ENCODE measurements at places on chromosomes 4 and X. TPM values are rescaled to one million over a fixed set of nuclear protein-coding genes. Genes with fewer than 3 reads are reported as not detected.

Gene NXF3
- total RNA-seq = 0.22 TPM

Gene SPOCK3
- not detected for total RNA-seq

Gene ZCCHC12
- not detected for total RNA-seq

Gene XAGE2
- not detected for total RNA-seq

Gene NHSL2
- 5.7 TPM for total RNA-seq

Gene OPN1MW
- not detected for total RNA-seq

Gene DKC1
- 19.7 TPM for total RNA-seq

Gene APLN
- total RNA-seq = 16.8 TPM

DNA sequence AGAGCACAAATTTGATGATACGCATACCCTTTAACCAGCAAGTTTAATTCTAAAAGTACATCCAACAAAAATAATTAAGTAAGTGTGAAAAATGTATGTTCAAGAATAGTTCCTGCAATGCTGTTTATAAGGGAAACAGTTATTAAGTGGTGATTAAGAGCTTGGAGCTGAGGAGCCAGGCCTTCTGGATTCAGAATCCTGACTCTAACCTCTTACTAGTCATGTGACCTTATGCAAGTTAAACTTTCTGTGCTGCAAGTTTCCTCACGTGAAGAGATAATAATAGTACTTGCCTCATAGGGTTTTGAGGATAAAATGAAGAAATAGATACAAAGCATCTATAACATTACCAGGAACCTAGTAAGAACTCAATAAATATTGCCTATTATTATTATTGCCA lies 77.7 kb downstream of the FAM13A start:
- DNase-seq = no peak

DNA sequence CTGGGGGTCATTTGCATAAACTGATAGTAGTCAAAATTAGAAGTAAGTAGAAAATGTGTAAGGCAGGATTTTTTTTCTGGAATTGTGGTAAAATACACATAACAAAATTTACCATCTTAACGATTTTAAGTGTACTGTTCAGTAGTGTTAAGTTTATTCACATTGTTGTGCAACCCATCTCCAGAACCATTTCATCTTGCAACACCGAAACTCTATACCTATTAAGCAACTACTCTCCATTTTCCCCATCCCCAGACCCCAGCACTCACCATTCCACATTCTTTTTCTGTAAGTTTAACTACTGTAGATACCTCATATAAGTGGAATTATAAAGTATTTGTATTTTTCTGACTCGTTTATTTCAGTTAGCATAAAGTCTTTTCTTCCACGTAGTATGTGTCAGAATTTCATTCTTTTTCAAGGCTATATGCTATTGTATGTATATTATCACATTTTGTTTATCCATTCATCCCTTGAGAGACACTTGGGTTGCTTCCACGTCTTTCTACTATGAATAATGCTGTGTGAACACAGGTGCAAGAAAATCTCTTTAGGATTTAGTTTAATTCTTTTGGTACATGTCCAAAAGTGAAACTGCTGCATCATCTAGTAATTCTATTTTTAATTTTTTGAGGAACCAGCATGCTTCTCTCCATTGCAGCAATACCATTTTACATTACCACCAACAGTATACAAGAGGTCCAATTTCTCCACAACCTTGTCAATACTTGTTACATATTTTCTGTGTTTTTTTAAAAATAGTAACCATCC lies 39.1 kb upstream of the NSUN7 start:
- no peak for DNase-seq

DNA sequence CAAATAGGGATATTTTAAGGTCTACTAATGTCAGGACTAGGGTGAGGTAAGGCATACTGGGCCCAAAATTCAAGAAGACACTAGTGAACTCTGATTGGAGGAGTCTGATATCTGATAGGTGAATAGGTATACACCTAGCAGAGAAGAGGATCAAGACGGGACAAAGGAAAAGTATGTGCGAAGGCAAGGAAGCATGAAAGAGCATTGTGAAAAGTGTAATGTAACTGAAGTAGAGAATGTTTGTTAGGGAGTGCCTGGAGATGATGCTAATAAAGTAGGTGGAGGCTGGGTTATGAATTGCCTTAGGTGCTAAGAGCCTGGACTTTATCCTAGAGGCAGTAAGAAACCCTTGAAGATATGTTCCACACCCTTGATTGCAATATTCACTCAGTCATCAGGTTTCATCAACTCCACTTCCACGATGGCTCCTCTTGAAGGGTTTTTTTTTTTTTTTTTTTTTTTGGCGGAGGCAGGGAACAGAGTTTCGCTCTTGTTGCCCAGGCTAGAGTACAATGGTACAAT lies 49.9 kb upstream of the XIAP start:
- no peak for DNase-seq

GRCh38 chrX:75156531-75156945 lies 455 bp upstream of the ABCB7 start:
- no peak for DNase-seq

GRCh38 chrX:103878466-103879122 lies 46.5 kb upstream of the RAB9B start:
- DNase-seq = no peak

DNA sequence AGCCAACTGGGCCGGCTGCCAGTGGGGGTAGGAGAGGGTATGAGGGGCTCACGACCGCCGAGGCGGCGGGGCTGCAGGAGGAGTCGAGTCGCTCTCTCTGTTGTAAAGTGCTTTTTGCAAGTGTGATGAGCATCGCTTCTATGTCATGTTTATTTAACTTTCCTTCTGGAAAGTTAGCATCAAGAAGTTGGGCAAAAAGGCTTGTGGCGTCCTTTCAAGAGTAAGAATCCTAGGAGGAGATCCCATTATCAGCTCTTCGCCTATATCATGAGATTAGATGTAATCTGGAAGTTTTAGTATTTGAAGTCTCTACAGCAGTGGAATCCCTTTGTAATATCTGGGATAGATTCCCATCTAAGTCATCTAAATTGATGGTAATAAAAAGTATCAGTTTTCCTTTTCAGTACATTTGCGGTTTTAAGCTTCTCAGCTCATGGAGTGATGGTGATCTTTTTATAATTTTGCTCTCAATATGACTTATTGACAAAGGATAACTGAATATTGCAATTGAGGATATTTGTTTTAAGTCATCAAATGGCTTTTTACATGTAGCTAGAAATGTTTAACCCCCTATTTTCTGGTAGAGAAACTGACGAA lies 1.7 kb downstream of the GALNT7 start:
- DNase-seq = no peak

DNA sequence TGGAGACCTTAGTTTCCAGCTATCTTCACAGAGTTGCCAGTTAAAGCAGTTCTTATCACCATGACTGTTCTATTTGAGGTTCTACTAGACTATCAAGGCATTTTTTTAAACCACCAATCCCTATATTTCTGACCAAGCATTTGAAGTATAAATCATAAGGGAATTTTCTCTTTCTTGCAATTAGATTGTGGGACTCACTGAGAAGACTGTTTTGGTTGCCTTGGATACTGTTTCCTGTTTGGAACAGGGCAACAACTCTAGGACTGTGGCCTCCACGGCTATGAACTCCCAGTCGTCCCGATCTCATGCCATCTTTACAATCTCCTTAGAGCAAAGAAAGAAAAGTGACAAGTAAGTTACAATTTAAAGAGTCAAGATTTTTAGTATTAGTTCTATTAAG lies 11.8 kb downstream of the KIF4A start:
- DNase-seq = no peak

DNA sequence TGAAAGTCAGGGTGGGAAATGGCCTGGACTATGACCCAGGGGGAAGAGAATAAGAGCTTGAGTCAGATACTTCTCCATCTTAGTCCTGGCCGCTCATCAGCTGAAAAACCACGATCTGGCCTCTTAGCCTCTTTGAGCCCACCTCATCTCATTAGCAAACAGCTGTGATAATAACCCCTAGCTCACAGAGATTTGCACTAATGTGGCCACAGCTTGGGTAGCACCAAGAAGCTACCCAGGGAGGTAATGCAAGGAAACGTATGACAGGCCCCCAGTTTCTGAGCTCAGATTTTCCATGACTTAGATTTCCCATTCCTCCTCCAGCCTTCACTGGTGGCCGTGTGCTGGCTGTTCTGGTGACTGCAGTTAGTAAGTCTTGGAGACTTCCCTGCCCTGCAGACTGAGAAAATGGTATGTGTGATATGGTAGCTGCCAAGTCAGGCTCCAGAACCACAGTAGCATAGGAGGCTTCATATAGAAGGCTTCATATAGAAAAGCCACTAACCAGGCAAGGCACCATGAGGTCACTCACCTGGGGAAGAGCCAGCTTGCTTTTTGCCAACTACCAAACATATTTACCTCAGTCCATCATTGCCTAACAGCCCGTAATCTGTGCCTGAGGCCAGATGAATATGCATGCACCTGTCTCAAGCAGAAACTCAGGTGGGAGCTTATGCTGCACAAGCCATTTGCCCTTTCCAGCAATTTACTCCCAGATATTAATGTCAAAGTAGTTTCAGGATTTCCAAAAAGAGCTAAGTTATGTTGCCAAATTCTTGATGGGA lies 51.4 kb upstream of the GABRE start:
- DNase-seq = no peak

DNA sequence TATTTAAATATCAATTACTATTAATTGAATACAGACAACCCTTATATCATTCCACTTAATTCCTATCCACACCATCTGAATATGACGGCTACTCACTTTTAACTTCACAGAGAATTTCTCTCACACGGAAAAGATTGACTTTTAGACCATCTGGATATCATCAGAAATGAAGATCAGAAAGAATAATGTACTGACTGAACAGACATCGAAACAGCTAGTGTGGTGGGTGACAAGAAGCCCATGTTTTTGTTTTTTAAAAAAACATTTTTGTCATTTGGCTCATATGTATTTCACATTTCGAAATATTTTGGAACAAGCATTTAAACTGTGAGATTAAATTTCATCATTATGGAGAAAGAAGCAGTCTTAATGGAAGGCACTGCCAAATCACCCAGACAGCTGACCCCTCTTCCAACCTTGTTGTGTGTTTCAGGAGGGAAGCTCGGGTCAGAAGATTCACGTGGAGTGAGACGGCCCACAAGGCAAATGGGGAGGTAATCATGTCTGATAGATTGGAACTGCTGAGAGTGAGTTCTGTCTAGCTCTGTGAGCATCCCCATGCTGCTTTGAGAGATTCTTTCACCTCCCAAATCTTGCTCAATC lies 204.2 kb upstream of the RASGEF1B start:
- no peak for DNase-seq

DNA sequence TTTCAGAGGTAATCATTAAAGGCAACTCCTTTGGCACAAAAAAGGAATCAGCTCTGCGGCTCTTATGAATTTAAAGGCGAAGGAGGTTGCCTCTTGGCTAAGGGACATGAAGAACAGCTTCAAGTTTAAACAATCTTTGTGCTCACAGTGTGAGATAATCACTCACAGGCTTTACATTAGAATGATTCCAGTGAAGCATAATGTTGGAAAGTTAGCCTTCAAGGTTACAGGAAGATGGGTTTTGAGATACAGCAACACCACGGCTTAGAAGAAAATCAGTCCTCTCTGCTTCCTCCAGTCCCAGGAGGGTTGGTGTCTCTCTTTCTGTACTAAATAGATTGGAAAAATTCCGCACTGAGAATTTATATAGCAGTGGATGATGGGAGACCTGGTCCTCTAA lies 11.6 kb upstream of the SCD5 start:
- no peak for DNase-seq

- no peak for DNase-seq
Observed at GRCh38 chr4:188466001-188466400, 326.8 kb downstream of the TRIML1 start.

DNA sequence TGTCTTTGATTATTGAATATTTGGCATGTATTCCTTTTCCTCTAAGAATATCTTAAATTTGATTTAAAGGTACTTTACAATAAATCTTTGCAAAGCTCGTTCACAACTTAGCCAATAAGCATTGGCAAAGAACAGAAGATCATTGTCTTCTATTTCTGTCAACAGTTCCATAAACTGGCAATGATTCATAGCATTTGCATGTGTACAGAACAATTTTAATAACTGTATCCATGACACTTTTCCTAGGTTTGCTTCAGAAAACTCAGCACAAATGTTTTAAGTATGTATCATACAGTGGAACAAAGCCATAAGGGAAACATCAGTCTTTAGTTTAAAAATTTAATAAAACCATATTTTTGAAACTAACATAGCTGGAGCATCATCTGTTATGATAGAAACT lies 462.7 kb upstream of the RPS6KA3 start:
- no peak for DNase-seq

DNA sequence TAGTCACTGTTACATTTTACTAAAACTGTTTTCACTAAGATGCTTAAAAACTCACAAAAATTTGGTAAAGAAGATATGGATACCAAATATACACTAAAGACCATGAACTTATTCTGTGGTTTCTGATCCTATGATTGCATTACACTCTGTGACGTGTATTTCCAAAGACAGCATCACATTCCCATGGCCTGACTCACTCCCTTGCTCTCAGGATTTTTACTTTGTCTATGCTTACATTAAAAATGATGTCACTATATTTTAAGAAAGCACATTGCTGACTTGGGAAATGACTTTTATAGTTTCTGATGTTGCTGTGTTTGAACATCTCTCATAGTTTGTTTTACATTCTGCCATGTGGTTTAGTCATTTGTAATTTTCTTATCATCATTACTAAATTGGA lies 327.9 kb upstream of the MAGEB18 start:
- DNase-seq = no peak

DNA sequence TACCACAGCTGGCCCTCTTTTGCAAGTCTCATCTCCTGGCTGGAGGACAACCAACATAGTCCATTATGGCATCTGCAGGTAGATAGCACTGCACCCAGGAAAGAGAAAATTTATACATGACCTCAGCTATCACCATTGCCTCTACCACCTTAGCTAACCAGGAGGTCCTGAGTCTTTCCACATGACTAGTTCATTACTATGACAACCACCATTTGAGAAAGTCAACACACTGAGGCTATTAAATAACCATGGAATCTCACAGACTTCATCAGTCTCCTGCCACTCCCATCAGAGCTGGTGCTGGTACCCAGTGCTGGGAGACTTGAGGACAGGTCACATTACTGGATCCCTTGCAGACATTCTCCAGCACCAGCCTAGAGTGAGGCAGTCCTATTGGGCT lies 285.9 kb downstream of the GBA3 start:
- no peak for DNase-seq

GRCh38 chr4:52694936-52695335 lies 35.8 kb upstream of the USP46 start:
- DNase-seq = no peak

DNA sequence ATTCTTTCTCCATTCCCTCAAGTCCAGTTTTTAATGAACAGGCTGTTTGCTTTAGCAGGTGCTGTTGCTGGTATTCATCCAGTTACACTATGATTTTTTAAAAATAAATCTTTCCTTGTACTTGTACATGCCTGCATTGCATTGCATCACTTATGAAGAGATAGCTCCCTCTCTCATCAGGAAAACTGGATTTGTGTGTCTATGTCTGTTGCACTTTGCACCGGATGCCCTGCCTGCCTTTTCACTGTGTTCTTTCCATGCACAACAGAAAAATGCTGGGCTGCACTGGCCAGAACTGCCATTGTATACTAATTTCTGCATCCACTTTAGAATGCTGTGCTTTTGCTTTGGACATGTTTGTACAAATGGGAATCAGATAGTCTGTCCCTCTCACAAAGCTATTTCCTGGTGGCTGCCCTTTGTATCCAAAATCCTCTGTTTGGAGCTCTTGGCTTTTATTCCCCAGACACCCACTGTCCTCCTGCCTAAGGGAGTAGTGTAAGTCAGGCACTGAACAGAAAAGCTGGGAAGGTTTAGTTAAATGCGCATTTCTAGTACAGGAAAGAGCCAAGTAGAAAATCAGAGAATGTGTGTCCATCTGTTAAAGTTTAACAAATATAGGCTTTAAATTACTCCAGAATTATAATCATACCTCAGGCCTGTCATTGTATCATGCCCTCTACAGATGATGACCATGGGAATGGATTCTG lies 119.1 kb downstream of the MBNL3 start:
- no peak for DNase-seq

GRCh38 chr4:38034986-38035882 lies 75.0 kb downstream of the PTTG2 start:
- no peak for DNase-seq

Measured in Right ventricle myocardium inferior (tissue), 1 donor.